ENCODE measurements at places on chromosomes 3 and 15.

DNA sequence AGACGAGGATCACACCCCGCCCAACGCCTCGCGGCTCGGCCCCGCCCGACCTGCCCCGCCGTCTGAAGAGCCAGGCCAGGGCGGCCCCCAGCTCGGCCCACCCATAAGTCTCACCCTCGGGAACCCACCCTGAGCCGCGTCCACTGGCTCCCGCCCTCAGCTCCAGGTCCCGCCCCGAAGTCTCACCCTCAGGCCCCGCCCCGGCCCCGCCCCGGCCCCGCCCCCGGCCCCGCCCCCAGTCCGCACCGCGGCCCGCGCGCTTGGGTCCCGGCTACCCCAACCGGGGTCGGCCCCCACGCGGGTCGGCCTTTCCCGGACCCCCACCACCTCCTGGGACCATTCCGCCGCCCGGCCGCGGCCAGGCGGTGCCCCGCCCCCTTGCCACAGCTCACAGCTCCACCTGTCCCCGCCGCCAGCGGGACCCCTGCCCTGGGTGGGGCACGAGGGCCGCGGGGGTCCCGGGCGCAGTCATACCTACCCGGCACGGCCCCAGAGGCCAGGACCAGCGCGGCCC lies 489 bp downstream of the CSPG5 start:
- no peak for DNase-seq

DNA sequence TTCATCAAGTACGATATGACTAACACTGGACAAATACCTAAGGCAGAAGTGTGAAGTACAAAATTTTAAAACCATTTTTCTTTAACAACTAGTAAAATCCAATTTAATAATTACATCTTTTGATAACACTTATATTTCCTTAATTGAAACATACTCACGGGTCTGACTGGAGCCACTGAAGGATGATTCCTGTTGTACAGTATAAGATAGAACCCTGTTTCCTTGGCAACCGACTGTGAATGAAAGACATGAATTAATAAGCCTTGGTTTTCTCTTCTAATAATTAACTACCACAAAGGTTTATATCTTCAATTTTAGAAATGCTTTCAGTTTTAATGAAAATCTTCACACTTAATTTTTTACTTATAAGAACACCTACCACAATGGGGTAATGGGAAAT lies 19.4 kb downstream of the DHX36 start:
- DNase-seq: no peak

- DNase-seq: no peak
Measured at GRCh38 chr3:67998281-67998680, 343.9 kb upstream of the SUCLG2 start.

GRCh38 chr3:193271101-193271840 lies 30.2 kb downstream of the PLAAT1 start:
- no peak for DNase-seq

- no peak for DNase-seq
Measured at GRCh38 chr3:15241341-15241740, 35.3 kb downstream of the CAPN7 start.

- DNase-seq: no peak
Measured at GRCh38 chr15:78069462-78070029, 8.0 kb downstream of the TBC1D2B start.
